ENCODE measurements at places on chromosomes 2 and 18. TPM values are rescaled to one million over a fixed set of nuclear protein-coding genes. Genes with fewer than 3 reads are reported as not detected.

EPB41L3 gene
- 20.1 TPM for total RNA-seq

EIF5B gene
- total RNA-seq: 68.8 TPM

SGPP2 gene
- total RNA-seq: 0.11 TPM

EPHA4 gene
- total RNA-seq: 11.0 TPM

MAP3K20 gene
- total RNA-seq: 15.2 TPM

C2orf80 gene
- 0.39 TPM for total RNA-seq

MROH2A gene
- 0.16 TPM for total RNA-seq

LCT gene
- not detected for total RNA-seq

GAL3ST2 gene
- 0.73 TPM for total RNA-seq

ALPG gene
- total RNA-seq: 0.94 TPM

YWHAQ gene
- 395 TPM for total RNA-seq

ARHGAP25 gene
- total RNA-seq: 3.4 TPM

TTC39C gene
- 31.4 TPM for total RNA-seq

FKBP1B gene
- total RNA-seq: 58.6 TPM

PAX8 gene
- 0.66 TPM for total RNA-seq

PSMA8 gene
- total RNA-seq: not detected

RAD51AP2 gene
- total RNA-seq: 0.30 TPM
